ENCODE measurements at places on chromosomes 11 and 22.

DNA sequence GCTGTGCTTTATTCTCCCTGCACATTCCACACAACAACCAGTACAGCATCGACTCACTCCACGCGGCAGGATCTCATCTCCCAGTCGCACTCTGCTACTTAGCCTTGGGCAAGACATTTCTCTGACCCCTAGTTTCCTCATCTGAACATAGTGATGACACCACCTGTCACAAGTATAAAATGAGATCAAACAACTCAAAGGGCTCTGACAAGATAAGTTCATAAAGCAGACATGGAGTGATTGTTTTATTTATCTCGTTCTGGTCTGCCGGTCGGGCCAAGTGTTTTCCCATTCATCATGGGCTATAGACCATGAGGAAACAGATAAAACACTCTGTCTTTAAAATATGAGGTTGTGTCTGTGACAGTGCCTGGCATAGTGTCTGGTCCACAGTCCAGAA, 35.0 kb downstream of the DSCAML1 start:
- DNase-seq = no peak

DNA sequence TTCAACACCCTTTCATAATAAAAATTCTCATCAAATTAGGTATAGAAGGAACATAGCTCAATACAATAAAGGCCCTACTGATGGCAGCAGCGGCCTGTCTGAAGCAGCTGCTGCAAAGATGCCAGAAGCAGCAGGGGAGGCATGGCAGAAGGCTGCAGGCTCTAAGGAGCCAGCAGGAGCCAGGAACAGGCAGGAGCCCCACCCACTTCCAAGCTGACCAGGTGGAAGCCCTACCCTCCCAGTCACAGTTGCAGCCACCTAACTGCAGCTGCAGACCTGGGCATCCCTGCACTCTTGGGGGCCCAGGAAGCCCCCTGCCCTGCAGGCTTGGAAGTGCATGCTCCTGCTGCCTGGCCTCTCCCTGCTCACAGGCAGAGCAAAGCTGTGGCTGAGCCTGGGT, 18.2 kb upstream of the OR6A2 start:
- no peak for DNase-seq

GRCh38 chr22:45966895-45967365, 10.0 kb downstream of the WNT7B start:
- no peak for DNase-seq

DNA sequence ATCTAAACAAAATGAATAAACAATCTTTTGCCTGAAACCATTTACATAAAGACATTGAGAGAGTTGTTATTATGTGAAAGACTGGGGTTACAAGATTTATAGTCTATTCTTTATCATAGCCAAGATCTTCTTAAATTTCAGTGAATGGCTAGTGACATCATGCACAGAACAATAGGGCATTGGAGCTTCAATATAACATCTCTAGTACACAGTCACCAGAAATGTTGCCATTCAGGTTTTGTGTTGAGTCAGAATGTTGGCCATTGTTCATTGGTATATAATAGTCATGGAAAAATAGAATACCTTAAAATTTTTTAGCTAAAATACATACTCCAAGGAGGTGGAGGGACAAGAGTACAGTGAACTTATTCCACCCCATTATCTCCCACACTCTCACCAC, 44.3 kb downstream of the SLC5A12 start:
- no peak for DNase-seq

DNA sequence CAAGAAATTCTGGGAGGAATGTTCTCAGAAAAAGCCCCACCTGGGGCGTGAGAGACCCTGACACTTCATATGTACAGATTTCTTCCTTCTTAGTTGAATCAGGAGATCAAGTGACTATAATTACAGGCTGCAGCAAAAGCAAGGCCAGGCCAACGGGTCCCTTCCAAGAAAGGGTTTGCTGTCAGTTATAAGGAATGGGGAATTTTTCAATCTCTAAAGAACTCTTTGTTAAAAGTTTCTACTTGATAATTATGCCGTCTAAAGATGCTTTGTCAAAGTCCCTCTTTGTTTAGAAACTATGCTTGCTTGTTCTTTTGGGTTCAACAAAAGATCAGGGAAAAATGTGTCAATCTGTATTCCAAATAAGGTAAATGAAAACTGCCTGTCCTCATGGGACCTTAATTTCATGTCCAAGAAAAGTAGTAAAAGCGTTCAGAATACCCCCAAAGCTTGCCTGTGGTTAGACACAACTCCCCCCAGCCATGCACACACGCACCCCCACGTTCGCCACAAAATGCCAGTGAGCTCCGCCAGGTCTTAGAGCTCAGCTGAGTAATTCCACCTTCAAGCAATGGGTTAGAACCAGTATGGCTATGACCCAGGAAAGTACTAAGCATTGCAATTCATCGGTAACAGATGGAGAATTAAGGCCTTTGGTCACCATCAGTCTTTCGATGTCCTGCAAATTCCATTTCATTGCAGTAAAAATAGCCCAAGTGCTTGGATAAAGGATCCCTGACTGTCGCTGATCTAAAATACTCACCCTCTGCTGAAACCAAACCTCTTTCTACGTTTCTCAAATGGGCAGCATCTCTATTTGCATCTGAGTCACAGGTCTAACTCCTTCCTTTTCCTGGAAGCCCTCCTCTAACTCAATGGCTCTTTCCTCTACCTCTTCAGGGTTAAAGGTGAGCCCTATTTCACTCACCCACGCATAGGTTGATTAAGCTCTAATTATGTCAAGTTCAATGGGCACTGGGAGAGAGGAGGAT, 419.2 kb upstream of the SYN3 start:
- peak; percentile 94 for DNase-seq

- no peak for DNase-seq
Measured at GRCh38 chr11:114259124-114259526, 37.1 kb upstream of the NNMT start.

GRCh38 chr11:131670876-131671275, 300.5 kb downstream of the NTM start:
- no peak for DNase-seq
